ENCODE measurements at places on chromosomes 2 and 18.
A peak's percentile ranks its signal among the peaks of the same experiment; 100 is the strongest.

GRCh38 chr2:19033240-19033639 lies 325.2 kb downstream of the OSR1 start:
- DNase-seq, result no peak

- no peak for DNase-seq
Measured at GRCh38 chr18:48825101-48825745, 125.5 kb downstream of the SMAD7 start.

DNA sequence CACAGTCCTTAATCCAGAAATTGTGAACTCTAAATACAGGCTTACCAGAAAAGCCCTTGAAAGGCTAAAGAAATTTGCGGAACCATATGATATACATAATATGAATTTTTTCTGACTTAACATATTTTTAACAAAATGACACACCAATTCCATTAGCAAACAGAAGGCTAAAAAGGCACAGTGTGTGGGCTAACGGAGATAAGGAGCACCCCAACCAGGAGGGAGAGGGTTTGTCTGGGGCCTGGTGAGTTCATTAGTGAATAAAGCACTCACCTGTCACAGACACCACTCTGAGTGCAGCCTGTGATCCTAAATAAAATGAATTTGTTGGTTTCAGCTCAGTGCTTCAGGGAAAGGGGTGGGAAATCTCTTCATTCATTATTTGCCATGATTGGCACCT lies 2.7 kb upstream of the FECH start:
- DNase-seq, result no peak

- no peak for DNase-seq
Measured at GRCh38 chr2:215929602-215930335, 83.6 kb downstream of the MREG start.

DNA sequence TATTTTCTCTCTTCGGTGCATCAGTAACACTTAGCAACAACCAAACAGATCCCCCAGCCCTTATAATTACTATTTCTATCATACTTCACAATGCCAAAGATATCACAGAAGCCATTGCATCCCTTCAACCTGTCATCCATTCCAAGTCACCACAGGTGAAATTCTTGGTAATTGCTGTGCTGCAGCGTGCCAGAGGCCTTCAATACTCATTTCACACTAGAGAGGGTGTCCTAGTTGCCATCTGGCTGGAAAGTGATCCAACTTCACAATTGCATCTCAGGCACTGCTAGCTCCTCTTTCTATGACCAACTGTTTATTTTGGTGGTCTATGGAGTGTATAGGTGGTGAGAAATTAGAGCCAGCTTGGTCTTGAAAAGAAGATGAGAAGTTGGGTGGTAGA lies 131.2 kb downstream of the NUP35 start:
- no peak for DNase-seq

DNA sequence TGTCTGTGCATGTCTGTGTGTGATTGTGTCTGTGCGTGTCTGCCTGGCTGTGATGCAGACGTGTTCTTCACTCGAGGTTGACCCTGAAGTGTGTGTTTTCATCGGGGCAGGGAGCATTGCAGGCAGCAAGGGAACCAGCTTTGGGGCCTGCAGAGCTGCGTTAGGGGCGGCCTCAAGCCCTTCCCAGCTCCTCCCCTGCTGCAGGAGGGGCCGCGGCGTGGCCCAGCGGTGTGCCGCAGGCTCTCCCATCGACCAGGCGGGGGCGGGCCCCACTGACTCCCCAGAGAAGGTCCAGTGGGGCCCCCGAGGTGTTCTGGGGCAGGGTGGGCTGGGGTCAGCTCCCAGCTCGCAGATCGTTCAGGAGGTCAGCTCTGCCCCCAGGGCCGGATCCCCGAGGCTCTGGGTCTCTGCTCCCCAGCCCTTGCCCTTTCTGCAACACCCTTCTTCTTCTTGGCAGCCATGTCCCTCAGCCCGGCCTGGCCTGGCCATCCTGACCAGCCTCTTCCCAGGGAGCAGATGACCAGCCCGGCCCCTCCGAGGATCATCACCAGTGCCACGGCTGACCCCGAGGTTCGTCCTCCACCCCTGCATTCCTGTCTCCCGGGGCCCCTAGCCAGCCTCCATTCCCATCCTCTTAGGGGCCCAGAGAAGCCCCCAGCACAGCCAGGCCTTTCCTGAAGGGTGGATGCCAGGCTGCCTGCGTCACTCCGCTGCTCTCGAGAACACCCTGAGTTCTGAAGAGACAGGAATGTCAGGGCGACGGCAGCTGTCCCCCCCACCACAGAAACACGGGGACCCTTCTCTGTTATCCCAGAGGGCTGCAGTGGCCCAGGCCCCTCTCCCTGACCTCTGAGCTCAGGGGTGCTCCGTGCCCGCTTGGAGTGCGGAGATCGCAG lies 11.1 kb upstream of the KLHL30 start:
- no peak for DNase-seq

GRCh38 chr2:45651415-45652089 lies at the start of gene PRKCE:
PRKCE (plus strand) TSS chr2:45651675.
- DNase-seq, result no peak

DNA sequence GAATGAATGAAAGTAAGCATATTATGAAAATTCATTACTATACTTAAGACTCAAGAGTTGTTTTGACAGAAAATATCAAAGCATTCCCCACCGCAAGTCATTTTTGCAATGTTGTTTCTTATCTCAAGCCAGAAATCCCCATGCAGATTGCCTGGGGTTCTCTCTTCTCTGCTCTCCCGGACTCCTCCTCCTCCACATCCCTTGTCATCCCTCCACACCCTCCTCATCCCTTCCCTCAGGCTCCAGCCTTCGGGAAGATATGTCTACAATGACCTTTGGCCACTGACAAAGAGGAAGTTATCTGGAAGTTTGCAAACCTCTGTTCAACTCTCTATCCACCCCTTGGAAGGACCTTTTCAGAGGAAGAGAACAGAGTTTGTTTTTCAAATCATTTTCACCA lies 11.9 kb downstream of the TFCP2L1 start:
- DNase-seq, result no peak

GRCh38 chr2:27993402-27993787 lies 102.9 kb downstream of the BABAM2 start:
- no peak for DNase-seq

GRCh38 chr2:71672826-71673795 lies 219.8 kb downstream of the DYSF start:
- DNase-seq, result no peak

DNA sequence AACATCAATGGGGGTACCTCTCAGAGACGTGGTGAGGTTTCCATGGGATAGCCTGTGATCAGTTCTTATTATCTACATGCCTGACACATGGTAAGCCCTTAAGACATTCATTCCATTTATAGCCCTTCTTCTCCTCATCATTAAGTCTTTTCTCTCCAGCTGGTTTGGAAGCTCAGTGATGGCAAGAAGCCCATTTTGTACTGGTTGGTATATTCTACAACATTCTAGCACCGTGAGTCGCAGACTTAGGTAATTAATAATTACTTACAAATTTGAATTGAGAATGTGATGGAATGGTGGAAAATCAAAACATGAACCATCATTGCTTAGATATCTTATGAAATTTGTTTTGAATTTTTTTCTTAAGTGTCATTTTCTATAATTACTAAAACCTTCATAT lies 472.6 kb downstream of the DLGAP1 start:
- no peak for DNase-seq

GRCh38 chr2:55301277-55301676 lies 32.2 kb upstream of the MTIF2 start:
- DNase-seq, result no peak

GRCh38 chr2:221573430-221574230 lies 1.5 kb upstream of the EPHA4 start:
- DNase-seq, result peak; percentile 47
